CD8-positive, alpha-beta memory T cell (primary cell): ENCODE measurements at places on chromosomes 2 and 18.

GRCh38 chr2:22904126-22904684 is 480.8 kb upstream of the KLHL29 start:
- DNase-seq, result no peak

- DNase-seq, result no peak
These were observed 30.2 kb upstream of the RIOK3 start for GRCh38 chr18:23422751-23423418.

DNA sequence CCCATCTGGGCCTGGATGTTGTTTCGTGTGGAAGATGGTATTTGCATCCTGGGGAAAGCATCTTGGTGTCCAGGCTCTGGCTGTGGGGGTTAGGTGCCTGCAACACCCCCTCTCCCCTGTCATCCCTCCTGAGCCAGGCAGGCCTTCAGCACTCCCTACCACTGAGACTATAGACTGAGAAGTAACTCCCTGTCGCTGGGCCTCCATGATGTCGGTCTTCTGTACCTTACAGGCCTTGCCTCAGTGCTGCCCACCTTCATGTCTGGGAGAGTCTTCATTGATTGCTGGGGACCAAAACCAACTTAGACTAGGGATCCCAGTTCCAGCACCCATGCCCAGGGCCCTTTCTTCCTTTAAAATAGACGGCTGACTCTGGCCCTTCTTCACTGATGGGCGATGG is 33.1 kb upstream of the DNMT3A start:
- no peak for DNase-seq

DNA sequence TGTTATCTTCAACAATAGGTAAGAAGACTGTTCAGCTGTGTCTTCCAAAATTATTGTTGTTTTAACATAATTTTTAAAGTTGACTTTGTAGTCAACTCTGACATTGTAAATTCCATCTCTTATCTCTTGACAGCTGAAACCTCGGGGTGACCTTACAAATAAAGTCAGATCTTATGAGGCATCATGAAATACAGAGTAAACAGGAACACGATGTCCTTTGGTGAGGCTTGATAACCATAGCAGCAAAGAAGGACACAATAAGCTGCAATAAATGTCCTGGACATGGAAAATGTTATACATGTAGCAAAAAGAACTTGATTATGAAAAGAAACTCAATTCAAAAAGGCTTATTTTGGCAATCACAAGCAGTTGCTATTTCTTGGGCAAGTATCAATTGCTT is 618.9 kb upstream of the SLC39A10 start:
- DNase-seq, result no peak

DNA sequence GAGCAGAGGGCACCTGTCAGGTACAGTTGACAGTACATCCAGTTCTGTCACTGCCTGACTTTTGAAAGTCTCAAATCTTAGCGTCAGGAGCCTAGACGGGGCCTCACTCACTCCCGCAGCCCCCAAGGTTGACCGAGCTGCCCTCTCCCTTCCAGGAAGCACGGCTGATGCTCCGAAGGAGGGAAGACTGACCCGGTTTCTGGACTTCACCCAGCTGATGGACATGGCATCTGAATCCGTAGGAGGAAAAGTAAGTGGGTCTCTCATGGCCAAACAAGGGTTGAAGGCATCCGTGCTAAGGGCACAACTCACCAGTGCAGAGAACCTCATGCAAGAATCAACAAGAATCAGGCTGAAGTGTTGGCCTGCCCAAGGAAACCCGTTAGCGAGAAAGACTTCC is 12.9 kb downstream of the ALLC start:
- no peak for DNase-seq

- no peak for DNase-seq
These were observed 54.7 kb upstream of the TCF7L1 start for GRCh38 chr2:85078536-85078935.

DNA sequence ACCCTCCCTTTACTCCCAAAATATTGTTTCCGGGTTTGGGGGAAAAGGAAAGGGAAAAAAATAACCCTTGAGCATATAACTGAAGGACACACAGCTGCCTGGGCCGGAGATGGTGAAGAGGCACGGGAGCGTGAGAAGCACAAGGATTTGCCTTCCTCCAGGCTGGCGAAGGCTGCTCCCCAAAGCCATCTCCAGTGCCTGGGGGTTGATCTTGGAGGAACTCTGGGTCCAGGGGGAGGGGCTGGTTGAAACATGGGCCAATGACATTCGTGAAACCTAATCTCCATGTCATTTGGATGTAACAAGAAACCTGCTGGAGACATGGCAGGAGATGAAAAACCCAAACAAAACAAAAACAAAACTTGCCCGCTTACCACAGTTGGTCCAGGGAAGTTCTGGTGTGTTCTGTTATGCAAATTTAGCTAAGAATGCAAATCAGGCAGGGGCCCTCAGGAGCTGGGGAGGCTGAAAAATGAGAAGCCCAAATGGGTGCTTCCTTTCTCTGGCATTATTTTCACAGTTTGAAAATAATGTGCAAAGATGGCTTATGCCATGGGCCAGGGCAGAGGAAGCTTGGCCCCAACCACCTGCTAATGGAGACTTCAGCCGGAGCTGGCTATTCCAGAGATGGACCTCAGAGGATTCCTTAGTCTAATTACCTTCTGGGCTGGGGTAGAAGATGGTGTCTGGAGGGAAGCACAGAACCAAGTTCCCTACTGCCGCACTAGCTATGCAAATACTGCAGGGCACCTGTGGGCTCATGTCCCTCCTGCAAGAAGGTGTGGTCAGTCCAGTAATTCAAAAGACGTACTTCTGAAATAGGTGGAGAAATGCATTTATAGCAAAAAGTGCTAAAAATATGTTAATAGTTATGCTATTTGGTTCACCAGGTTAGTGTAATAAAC is 180.9 kb downstream of the BCL2 start:
- no peak for DNase-seq
